ENCODE measurements at places on chromosomes 2 and 18.

GRCh38 chr18:59358414-59358711 lies 702 bp downstream of the LMAN1 start:
- DNase-seq, result no peak

- DNase-seq, result no peak
These were observed 353.9 kb upstream of the GYPC start for GRCh38 chr2:126302043-126302442.

- DNase-seq, result no peak
These were observed 17.8 kb upstream of the TCF4 start for GRCh38 chr18:55605733-55606338.

- no peak for DNase-seq
These were observed 12.2 kb downstream of the RETSAT start for GRCh38 chr2:85342156-85342555.

GRCh38 chr2:172226244-172227061 lies 123.8 kb upstream of the DLX2 start:
- DNase-seq, result peak; percentile 52

GRCh38 chr2:39150890-39151497 lies 30.1 kb upstream of the SOS1 start:
- no peak for DNase-seq

DNA sequence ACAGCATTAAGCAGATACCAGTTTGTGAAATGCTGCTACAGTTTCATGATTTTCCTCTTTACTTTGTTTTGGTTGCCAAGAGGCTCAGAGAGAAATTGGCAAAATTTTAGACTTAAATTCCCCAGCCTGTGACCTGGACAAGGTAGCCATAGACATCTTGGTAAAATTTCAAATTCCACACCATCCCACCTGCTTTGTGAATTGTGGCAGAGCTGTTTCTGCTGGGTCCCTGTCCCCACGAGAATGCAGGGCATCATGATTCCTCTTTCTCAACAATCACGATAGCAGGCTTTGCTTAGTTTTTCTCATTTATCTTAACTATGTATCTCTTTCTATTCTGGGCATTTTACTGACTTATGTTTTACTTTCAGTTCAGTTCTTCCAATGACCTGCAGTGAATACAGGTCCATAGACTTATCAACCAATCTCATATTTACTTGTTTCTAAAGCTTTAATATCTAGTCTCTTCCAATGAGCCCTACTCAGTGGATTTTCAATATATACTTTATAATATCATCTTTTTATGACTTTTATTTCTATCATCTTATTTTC lies 351.6 kb downstream of the SOCS6 start:
- no peak for DNase-seq

DNA sequence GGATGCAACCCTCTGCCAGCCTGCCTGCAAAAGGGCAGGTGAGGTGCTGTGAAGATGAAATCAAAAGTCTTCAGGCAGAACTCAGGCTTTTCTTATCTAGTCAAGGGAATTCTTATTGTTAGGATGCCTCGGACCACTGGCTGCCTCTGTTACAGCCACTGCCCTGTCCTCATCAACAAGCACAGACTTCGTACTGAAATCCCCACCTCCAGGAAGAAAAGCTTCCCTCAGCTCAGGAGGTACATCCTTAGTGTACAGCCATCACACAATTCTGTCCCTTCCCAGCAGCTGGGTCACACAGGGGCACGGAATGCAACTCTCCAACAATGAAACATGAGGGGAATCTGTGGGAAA lies 10.1 kb upstream of the RNU4ATAC start:
- no peak for DNase-seq

DNA sequence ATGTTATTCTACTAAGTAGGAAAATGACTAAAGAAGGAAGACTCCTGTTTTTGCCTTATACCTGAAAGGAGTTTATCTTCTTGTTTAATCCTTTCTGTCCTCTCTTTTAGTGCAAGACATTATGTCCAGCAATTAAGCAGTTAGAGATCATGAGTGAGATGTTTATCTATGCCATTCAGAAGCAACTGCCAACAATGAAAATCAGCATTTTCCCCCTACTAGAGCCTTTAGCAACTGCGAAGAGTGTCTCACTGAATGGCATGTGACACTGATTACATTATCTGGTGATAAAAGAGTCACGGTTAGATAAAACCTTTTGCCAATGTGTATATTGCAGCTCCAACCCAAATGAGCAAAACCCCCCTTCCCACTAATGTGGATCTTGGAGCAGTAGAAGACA lies 357.7 kb upstream of the SYT4 start:
- no peak for DNase-seq

GRCh38 chr18:3014503-3015203 lies 1.7 kb upstream of the LPIN2 start:
- DNase-seq, result no peak

DNA sequence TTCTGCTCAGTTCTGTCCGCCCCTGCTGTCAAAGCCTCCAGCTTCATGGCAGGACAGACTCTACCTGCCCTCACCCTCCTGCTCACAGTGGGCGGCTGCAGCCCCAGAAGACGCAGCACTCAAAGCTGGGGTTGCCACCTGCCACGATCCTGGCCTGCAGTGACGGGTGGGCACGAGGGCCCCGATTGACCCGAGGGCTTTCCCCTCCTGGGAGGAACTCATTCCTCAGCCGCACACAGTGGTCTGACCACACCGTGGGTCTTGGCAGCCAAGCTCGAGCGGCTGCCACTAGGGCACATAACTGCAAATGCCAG lies 47.1 kb downstream of the HS6ST1 start:
- no peak for DNase-seq

GRCh38 chr2:113899166-113899565 lies 9.3 kb downstream of the ACTR3 start:
- DNase-seq, result no peak

All from CD4-positive, alpha-beta T cell treated with Interleukin-10 for 1 hour (primary cell).